ENCODE measurements at places on chromosomes 12 and 14.

GRCh38 chr12:118964988-118965387, 16.4 kb upstream of the SRRM4 start:
- no peak for DNase-seq

GRCh38 chr12:52300796-52301691, 9.7 kb upstream of the KRT81 start:
- DNase-seq = no peak

DNA sequence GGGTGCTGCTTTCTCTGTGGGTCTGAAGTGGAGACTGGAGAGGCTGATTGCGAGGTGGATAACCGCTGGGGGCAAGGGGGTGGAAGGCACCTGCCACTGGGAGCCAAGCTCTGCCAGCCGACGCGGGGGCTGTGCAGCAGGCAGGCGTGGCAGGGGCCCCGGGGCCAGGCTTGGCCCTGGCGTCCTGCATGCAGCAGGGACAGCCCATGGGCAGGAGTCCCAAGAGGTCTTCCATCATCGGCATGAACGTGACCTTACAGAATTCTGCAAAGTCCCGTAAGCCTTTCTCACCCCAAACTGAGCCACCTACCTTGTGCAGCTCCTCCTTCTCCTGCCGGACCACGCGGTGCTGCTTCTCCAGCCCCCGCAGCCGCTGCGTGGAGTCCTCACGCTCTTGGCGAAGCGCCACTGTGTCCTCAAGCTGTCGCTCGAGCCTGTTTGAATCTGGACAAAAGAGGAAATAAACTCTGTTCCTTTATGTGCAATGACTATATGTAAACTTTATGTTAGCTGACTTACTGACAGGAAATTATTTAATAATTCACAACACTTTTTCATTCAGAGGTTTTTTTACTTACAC, 51.3 kb downstream of the AMN start:
- no peak for DNase-seq

DNA sequence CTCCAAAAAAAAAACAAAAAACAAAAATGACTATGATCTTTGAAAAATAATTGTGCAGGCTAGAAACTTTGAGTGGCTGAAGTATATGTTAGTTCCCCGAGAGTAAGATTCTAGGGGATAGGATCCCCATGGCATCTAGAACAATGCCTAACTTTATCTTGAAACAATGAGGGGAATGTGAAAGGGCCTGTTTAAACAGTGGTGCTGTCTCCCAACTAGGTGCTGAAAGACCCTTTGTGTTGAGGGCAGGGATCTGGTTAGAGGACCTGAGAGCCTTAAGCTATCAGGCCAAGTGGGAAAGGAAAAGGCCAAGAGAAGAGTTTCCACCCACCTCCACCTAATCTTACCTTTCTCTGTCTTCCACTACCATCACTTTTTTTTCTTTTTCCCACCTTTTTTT, 6.8 kb upstream of the YLPM1 start:
- no peak for DNase-seq

DNA sequence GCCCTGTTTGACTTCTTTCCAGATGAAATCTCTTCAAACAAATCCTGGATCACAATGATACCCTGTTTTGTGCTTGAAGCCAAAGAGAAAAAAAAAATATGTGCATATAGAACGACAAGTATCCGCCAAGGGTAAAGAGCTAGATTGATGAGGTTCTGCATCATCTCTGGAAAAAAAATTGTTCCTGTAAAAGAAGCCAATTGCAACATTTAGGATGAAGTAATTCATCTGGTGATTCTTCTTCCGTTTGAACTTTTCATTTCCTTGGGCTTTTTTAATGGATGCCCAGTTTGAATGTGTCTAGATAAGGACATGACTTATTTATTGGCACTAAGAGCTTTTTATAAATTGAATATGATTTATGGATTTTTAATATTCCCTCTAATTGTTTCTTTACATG, 38.1 kb upstream of the NPAS3 start:
- DNase-seq = no peak

DNA sequence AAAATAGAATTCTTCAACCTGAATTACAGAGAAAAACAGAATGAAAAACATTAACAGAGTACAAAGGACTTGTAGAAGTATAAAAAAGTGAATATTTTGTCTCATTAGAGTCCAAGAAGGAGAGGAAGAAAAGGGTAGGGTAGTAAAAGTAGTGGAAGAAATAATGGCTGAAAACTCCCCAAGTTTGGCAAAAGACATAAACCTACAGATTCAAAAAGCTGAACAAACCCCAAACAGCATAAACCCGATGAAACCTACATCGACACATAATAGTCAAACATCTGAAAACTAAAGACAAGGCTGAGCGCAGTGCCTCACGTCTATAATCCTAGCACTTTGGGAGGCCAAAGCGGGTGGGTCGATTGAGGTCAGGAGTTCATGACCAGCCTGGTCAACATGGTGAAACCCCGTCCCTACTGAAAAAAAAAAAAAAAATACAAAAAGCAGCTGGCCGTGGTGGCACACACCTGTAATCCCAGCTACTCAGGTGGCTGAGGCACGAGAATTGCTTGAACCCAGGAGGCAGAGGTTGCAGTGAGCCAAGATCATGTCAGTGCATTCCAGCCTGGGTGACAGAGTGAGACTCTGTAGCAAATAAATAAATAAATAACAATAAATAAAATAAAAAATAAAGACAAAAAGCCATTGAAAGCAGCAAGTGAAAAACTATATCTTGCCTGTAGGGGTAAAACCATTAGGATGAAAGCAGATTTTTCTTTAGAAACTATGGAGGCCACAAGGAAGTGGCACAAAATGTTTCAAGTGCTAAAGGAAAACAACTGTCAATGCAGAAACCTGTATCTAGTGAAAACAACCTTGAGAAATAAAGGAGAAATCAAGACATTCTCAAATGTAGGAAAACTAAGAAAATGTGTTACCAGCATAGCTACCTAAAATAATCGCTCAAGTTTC, 11.4 kb downstream of the TIMM9 start:
- no peak for DNase-seq

- no peak for DNase-seq
Measured at GRCh38 chr14:26870096-26870495, 272.3 kb upstream of the NOVA1 start.

DNA sequence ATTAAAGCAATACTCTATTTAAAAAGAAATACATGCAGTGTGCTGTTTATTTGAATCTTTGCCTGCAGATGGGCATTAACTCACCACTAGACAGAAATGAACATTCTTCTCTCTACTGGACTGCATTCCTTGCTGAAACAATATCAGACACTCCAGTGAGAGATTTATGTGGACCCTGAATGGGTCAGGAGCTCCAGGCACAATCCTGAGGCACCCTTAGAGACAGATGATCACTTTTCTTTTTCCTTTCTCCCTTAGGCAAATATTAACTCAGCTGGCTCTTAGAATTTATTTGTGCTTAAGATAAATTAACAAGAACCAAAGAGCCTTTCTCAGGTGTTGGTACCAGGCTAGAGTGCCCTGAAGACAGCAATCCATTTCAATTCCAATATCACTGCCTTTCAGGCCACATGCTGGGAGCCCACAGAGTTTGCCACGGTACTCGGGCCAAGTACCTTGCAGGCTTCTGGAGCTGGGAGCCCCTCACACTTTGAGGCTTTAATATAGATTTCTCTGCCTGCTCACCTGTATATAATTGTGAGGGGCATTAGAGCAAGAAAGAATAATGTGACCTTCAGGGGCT, 173.0 kb downstream of the EMP1 start:
- DNase-seq = no peak

Measured in effector memory CD4-positive, alpha-beta T cell (primary cell).